ENCODE measurements at places on chromosomes 6 and 20.

DNA sequence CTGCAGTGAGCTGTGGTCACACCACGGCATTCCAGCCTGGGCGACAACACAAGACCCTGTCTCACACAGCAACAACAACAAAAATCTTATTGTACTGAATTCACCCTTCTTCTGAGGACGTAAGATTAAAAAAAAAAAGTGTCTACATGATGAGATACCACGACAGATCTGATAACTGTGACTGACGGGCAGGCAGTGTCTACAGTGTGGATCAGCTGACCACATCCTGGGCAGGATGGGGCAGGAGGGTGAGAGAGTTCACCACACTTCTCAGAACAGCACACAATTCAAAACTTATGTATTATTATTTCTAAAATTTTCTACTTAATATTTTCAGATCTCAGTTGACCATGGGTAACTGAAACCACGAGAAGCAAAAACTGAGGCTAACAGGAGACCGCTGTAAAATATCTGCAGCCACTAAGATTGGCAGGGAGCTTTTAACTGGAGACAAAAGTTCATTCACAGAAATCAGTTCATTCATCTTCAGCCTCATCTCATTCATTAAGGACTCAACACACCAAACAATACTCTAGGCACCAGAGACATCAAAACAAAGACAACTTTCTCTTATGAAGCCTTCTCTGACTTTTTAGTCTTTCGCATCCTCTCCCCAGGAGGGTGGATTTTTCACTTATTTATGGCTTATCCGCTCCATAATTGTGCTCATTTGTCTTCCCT is 15.7 kb upstream of the NHSL1 start:
- no peak for DNase-seq

GRCh38 chr6:126293891-126294524 is 45.9 kb upstream of the CENPW start:
- no peak for DNase-seq

DNA sequence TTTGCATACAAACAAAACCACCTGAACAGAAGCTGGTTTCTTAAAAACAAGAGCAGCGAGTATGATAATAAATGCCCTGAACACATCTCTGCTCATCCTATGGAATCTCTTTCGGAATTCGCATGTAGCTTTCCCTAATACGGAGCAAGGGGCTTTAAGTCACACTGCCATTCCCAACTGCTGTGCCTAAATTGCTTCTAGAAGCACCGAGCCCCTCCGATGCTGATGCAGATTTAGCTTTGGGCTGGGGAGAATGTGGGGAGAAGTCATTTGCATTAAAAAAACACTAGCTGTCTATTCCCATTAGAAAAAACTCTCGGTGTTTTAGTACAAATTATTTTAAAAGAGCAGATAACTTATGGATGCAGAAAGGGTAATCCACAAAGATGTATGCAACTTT is 76.9 kb downstream of the CD83 start:
- DNase-seq: no peak

DNA sequence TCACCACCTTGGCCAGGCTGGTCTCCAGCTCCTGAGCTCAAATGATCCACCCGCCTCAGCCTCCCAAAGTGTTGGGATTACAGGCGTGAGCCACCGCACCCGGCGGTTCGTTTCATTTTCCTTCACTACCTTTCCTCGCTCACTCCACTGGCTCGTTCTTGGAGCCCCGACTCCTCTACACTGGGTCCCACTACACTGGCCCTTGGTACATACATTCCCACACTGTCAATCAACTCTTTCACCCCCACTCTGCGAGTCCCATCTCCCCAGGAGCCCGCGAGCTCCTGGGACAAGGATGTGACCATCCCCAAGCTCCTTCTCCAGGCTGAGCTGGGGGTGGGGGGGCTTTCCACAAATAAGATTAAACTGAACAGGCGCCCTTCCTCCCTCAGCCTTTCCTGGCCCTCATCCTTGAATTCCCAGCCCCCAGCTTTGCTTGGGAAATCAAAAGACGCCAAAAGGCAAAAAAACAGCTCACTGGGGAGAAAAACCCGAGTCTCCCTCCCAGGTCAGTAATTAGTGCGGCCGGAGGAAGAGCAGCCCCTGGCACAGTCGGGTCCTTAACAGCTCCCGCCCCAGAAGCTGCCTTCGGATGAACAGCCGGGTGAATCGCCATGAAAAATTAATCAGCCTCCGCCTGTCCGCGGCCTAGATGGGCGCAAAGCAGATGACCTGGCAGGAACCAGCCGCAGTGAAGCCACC is 42.8 kb upstream of the LY86 start:
- DNase-seq: no peak

- no peak for DNase-seq
Measured at GRCh38 chr6:157865249-157865648, 42.2 kb downstream of the SNX9 start.

GRCh38 chr6:15907914-15908518 is 220.9 kb upstream of the MYLIP start:
- DNase-seq: no peak

- no peak for DNase-seq
Measured at GRCh38 chr6:157432892-157433265, 51.9 kb downstream of the ZDHHC14 start.

DNA sequence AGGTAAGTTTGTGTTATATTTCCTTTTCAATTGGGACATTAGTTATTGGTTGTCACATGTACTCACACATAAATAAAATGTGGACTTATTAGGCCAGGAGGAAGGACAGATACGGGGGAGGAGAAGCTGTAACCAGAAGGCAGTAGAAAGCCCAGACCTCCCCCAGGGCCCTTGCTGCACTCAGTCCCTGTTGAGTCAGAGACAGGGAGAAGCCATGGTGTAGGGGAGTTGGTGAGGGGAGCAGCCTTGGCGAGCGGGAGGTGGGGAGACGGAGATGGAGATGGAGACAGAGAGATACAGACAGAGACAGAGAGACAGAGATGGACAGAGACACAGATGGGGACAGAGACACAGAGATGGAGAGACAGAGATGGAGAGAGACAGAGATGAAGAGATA is 263.2 kb downstream of the DLL1 start:
- DNase-seq: no peak

DNA sequence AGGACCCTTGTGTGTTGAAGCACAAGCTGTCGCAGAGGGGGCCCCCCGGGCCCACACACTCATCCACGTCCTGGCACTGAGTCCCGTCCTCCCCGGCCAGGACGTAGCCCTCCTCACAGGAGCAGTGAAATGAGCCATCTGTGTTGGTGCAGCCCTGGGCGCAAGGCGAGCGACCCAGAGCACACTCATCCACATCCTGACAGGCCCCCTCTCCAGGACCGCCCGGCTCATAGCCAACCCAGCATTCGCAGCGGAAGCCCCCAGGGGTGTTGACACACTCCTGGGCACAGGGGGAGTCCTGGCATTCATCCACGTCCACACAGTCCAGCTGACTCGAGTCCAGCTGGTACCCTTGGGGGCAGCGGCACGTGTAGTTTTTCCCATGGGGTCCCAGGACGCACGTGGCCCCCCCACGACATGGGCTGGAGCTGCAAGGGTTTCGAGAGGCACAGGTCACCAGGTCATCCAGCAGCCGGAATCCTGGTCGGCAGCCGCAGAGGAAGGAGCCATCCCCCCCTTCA is 1.2 kb downstream of the CD93 start:
- DNase-seq: no peak

GRCh38 chr6:140079328-140079727 is 704.9 kb upstream of the CITED2 start:
- DNase-seq: no peak

- no peak for DNase-seq
Measured at GRCh38 chr20:57779401-57780003, 69.7 kb upstream of the PMEPA1 start.

- no peak for DNase-seq
Measured at GRCh38 chr6:33744895-33745546, 1.7 kb downstream of the IP6K3 start.

DNA sequence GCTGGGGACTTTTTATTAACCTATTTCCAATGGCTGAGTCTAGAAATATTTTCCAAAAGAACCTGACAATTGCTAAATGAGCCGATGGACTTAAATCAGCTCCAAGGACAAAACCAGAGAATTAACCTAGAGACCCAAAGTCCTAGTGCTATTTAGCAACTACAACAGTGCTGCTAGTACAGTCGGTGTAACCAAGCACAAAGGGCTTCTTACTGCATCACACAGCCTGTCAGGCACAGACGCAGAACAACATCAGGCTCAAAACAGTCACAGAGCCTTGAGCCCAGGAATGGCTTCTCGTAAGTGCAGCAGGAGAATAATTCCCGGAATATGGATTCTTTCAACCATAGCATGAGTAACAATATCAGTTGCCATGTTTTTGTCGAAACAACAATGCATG is 70.0 kb downstream of the GFOD1 start:
- DNase-seq: no peak

GRCh38 chr6:36076178-36077063 is 48.8 kb downstream of the MAPK14 start:
- no peak for DNase-seq

DNA sequence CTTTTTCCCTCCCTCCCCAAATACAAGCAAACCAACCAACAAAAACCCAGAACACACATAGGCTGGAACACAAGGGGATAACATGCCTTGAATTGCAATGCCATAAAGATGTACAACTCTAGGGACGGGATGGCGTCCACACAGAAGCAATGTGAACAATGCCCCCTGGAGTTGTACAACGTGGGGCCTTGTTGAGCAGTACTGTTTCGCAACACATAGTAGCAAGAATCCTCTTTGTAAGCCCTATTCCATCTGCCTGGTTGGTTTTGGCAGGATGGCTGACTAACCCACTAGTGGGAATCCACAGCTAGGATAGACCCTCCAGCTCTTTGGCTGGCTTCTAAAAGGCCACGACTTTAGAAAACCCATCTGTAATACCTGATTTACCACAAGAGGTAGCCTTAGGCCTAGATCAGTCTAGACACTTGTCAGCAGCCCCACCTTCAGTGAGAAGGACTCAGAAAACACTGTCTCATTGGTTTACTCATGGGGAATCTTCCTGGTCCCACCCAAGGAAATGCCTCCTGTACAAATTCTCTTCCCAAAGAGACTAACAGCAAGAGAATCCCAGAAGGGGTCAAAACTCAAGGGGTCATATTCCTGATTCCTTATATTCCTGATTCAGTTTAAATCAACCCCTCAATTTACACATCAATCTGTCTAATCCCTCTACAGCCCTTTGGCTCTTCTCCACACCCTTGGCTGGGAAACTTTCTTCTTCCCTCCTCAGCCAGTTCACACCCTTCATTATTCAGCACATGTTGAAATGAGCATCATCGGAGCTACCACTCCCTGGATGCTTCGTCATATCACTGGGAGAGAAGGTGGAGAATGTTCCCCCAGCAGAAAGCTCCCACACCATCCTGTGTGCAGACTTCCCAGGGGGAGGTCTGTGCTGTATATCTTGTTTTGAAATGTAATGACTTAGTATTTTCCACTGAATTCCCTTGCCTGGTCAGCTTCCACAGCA is 622.4 kb upstream of the FLRT3 start:
- no peak for DNase-seq

- DNase-seq: no peak
Measured at GRCh38 chr6:1103945-1104623, 207.8 kb upstream of the FOXQ1 start.

- DNase-seq: no peak
Measured at GRCh38 chr6:34513646-34514045, 42.5 kb downstream of the SPDEF start.

- DNase-seq: no peak
Measured at GRCh38 chr6:157219201-157220200, 103.8 kb downstream of the TMEM242 start.

GRCh38 chr6:86474081-86474480 is 463.2 kb upstream of the HTR1E start:
- DNase-seq: no peak

GRCh38 chr6:167442245-167442644 is 117.4 kb downstream of the TTLL2 start:
- DNase-seq: no peak

DNA sequence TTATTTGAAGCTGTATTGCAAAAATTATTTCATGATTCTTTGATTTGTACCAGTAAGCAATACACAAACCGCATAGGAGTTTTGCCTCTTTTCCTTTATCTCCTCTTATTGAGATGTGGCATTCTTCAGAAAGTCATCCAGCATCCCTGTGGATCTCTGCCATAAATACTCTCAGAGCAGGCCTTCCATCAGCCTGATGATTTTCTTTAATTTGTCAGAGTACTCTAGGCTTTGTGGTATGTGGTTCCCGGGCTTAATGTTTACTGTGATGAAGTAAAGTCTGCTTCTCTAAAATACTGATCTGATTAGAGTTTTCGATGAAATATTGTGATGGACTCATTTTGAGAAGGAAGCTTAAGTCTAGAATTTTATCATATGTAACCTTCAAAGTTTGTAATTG is 31.1 kb upstream of the SLC35D3 start:
- DNase-seq: no peak

GRCh38 chr6:158717341-158718330 is 67.8 kb downstream of the SYTL3 start:
- no peak for DNase-seq

GRCh38 chr6:14146506-14147096 is 29.0 kb downstream of the CD83 start:
- DNase-seq: no peak

DNA sequence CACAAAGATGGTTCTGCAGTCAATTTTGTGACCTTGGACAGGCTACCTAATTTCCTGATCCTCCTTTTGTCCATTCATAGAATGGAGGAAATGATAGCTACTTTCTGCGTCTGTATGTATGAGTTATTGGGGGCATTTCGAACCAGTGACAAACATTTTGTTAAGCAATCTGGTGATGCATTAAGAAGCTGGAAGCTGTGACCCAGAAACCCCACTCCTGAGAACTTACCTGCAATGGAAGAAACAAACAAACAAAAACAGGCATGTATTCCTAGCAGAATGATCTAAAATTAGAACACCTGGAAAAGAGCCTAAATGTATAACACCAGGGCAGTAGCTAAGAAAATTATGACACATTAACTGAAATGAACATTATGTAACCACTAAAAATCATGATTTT is 33.4 kb upstream of the PRND start:
- no peak for DNase-seq

GRCh38 chr20:19083136-19083621 is 129.3 kb upstream of the SLC24A3 start:
- DNase-seq: no peak

GRCh38 chr6:143700684-143701348 is 23.1 kb downstream of the PHACTR2 start:
- DNase-seq: no peak

Measured in T1000 (cell line).